ENCODE measurements at places on chromosomes 4 and X.

DNA sequence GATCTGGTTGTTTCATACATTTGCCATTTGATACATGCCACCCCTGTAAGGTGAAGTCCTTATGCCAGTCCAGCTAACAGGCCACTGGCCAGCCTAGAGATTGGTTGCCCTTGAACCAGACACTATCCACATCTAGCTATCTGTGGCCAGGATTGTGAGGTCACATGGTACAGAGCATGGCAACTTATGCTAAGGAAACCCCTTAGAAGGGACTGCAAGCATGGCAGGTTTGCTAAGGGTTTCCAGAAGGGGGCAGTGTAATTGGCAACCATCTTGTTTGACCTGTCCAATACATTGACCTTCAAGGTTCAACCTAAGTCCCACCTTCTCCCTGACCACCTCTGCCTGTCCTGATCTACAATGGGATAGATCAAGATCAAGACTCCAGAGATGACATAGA is 47.5 kb downstream of the SMC1A start:
- no peak for DNase-seq

- no peak for DNase-seq
These were observed 1.4 kb downstream of the LSM6 start for GRCh38 chr4:146176891-146177290.

DNA sequence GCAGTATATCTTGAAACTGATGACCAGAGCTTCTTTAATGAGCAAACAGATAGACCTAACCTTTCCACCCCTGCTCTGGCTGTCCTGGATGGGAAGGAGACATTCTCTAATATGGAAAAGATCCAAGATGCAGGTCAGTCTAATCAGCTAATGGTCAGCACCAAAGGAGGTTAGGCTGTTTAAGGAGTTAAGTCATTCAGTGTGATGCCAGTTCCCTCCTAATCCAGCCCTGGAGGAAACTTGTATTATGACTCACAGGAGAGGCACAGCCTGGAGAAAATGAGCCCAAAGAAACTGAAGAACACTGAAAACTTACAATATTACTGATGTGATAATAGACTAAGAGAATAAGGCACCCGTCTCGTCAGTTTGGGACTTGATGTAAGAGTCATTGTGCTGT is 323.0 kb downstream of the HNRNPD start:
- DNase-seq = no peak

DNA sequence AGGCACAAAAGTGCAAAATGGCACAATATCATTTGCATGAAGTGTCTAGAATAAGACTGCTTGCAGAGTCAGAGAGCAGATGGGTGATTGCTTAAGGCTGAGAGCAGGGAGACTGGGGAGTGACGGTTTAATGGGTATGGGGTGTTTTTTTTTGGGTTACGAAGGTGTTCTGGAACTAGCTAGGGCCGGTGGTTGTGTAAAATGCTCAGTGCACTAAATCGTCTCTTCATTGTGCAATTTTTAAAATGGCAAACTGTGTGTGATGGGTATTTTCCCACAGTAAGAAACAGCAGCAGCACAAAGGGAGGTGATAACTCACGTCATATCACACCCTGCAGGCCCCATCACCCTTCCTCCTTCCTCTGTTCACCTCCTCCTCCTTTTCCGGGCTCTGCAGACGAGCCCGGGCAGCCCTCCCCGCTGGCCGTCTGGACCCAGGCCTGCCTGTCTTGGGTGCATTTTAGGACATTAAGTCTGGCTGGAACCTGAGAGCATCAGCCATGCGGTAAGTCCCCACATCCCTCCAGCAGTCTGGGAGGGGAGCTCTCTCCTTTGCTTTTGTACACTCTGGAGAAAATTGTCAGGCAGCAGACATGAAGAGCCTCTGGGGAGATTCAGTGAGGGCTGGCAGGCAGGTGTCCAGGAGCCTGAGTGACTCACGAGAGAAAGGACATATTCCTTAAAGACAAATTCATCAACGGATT is 42.7 kb downstream of the ASMT start:
- no peak for DNase-seq

DNA sequence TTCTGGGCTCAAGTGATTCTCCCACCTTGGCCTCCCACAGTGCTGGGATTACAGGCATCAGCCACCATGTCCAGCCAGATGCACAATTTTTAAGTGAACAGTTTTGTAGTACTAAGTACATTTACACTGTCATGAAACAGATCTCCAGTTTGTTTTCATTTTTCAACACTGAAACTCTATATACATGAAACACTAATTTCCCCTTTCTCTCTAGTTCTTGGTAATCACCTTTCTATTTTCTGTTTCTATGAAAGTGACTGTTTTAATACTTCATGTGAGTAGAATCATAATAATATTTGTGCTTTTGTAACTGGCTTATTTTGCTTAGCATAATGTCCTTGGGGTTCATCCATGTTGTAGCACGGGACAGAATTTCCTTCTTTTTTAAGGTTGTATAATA is 237.4 kb downstream of the CAMK2D start:
- DNase-seq = no peak

GRCh38 chrX:17597327-17597726 is 140.0 kb upstream of the SCML1 start:
- DNase-seq = no peak

GRCh38 chr4:172982151-172982590 is 186.4 kb upstream of the GALNT7 start:
- DNase-seq = no peak

Measured in Jurkat, Clone E6-1 (cell line).